Stimulated activated CD4-positive, alpha-beta T cell treated with anti-CD3 and anti-CD28 coated beads, TNF-alpha, amount 100 ng/mL, for 4 hours (primary cell): ENCODE measurements at places on chromosomes 4 and X.

DNA sequence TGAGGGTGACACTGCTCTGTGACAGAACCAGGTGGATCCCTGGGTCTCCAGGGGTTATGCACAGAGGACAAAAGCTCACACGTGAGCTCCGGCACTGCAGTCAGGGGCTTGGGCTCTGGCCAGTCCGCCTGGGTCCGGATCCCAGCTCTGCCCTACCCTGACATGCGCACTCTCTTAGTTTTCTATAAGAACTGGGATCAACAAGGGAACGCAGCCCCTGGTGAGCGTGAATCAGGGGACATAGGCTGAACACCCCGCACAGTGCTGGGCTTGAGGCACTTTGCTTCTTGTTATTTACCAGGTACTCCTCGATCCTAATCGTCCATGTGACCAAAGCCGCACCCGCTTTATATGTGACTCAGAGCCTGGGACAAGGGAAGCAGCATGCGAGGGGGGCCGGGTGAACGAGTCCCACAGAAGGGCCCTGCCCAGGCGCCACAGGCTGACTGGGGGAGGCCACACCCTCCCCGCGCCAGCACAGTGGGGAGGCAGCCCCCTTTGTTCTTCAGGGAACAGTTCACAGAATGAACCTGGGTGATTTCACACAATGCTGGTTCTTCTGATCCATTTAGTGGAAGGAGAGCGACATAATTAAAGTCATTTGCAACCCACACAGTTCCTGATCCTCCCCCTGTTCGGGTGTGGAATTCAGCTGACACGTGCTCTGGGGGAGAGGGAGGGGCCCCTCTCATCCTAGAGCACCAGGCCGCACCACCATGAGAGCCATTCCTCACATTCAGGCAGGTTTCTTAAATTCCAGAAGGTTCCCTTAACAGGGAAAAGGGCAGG is 55.5 kb downstream of the WFS1 start:
- no peak for DNase-seq

DNA sequence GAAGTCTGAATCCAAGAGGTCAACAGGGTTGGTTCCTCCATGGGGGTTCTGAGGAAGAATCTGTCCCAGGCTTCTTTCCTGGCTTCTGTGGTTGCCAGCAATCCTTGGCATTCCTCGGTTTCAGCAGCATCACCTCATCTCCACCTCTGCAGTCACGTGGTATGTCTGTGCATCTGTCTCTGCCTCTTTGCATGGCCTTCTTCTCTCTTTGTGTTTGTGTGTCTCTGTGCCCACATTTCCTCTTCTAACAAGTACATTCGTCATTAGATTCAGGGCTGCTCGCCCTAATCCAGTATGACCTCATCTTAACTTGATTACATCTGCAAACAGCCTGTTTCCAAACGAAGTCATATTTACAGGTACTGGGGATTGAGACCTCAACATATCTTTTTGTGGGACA is 114.0 kb downstream of the BCOR start:
- DNase-seq, result no peak

DNA sequence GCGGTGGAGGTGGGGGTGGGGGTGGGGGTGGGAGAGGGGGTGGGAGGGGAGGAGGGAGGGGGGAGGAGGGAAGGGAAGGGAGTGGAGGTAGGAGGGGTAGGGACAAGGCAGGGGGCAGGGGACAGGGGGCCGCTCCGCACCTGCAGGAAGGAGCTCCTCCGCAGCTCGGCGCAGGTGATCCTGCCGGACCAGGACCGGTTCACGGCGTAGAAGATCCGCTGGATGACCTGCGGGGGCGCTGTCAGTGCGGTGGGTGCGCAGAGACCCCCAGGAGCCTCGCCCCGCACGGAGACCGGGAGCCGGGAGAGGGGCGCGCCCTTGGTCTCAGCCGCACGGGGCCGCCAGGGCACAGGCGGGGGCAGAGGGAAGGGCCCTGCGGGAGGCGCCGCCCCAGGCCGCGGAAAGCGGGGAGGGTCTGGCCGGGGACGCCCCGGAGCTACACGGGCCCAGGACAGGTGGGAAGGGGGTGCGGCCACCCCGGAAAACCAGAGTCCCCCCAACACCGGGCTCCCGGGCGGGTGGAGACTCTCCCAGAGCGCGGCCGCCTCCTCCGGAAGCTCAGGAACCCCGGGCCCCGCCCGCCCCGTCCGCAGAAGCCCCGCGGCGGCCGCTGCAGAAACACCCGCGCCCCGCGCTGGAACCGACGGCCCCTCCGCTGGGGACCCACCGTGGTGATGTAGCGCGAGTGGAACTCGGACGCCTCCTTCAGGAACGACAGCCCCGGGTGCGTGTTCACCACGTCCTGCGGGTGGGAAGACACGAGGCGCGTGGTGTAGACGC is 27.6 kb upstream of the GTPBP6 start:
- no peak for DNase-seq

- DNase-seq, result no peak
Observed at GRCh38 chr4:180640193-180640592, 1603.0 kb upstream of the TENM3 start.

- no peak for DNase-seq
Observed at GRCh38 chr4:107133965-107134653, 98.0 kb upstream of the DKK2 start.

DNA sequence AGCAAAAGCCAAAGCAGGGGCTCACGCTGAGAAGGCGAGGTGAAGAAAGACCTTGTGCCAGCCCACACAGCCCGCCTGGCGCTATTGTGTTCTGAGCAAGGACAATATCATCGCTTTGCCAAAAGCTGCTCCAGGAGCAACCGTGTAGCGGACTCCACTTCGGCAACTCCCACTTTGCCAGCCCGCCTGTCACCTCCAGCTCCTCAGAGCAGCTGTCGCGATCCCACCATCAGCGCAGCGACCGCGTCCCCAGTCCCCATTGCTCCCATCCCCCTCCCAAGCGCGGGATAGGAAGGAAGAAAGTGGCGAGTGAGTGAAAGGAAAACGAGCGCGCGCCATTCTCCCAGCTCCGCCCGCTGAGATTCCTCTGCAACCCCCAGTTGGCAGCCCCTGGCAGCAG is 759 bp downstream of the ZC4H2 start:
- DNase-seq, result peak; percentile 1

GRCh38 chr4:158824425-158825274 is 55.8 kb downstream of the FNIP2 start:
- DNase-seq, result no peak

GRCh38 chrX:53266914-53267313 is 14.5 kb downstream of the IQSEC2 start:
- DNase-seq, result no peak

- no peak for DNase-seq
Observed at GRCh38 chrX:134369576-134369975, 90.4 kb upstream of the HPRT1 start.

- no peak for DNase-seq
Observed at GRCh38 chr4:185282968-185283367, 73.6 kb downstream of the SNX25 start.

DNA sequence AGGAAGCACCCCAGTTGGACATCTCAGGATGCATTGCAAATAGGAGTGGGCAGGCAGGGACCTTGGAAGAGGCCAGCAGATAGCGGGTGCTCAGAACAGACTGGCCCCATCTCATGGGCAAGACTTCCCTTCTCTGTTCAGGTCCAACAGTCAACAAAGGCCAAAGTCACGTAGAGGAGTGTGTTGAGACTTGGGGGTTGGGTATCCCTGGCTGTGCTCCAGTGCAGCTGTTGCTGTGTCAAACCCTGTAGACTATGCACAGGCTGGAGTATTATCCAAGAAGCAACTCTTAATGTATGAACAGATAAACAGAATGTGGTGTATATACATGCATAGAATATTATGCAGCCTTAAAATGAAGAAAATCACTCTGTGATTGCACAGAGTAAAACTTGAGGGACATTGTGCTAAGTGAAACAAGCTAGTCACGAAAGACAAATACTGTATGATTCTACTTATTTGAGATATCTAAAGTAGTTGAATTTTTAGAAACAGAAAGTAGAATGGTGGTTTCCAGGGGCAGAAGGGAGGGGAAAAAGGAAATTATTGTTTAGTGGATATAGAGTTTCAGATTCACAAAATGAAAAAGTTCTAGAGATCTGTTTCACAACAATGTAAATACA is 192.1 kb upstream of the LCORL start:
- DNase-seq, result no peak

DNA sequence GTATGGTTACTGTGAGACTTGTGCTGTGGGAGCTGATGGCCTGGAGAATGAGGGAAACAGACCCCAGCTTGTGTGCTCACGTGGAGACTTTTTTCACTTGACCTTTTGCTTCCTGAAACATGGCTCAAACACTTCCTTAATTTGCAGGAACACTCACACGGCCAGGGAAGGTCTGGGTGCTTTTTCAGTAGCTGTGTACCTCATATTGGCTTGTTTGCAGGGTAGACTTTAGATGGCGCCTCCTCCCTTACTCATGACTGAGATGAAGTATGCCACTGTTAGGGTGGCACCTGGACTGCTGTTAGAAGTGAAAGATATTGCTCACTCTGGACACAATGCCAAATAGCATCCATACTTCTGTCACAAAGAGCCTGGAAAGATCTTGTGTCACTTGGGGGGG is 75.7 kb upstream of the WDR1 start:
- no peak for DNase-seq

DNA sequence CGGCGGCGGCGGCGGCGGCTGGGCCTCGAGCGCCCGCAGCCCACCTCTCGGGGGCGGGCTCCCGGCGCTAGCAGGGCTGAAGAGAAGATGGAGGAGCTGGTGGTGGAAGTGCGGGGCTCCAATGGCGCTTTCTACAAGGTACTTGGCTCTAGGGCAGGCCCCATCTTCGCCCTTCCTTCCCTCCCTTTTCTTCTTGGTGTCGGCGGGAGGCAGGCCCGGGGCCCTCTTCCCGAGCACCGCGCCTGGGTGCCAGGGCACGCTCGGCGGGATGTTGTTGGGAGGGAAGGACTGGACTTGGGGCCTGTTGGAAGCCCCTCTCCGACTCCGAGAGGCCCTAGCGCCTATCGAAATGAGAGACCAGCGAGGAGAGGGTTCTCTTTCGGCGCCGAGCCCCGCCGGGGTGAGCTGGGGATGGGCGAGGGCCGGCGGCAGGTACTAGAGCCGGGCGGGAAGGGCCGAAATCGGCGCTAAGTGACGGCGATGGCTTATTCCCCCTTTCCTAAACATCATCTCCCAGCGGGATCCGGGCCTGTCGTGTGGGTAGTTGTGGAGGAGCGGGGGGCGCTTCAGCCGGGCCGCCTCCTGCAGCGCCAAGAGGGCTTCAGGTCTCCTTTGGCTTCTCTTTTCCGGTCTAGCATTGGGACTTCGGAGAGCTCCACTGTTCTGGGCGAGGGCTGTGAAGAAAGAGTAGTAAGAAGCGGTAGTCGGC is 528 bp downstream of the FMR1 start:
- no peak for DNase-seq

GRCh38 chr4:176443646-176444409 is 124.1 kb downstream of the SPCS3 start:
- no peak for DNase-seq

GRCh38 chr4:147198411-147199051 is 252.9 kb upstream of the TTC29 start:
- no peak for DNase-seq

GRCh38 chr4:100098681-100099080 is 91.6 kb downstream of the DDIT4L start:
- no peak for DNase-seq
